ENCODE measurements at places on chromosomes 6 and 20. TPM values are rescaled to one million over a fixed set of nuclear protein-coding genes. Genes with fewer than 3 reads are reported as not detected.

GRCh38 chr6:31795616-31796298 is at the start of gene VARS1:
VARS1 (minus strand) TSS chr6:31795752; CDS start chr6:31795217, 535 bp downstream.
- peak within 1 kb of the TSS; percentile 98 for H3K4me3 ChIP-seq
- DNase-seq = peak; percentile 94
- peaks cover 54% of the 10 kb centered on the region for H3K4me1 ChIP-seq

Gene DOK5
- 1.2 TPM for total RNA-seq

Gene SLC32A1
- total RNA-seq = 0.12 TPM

DNA sequence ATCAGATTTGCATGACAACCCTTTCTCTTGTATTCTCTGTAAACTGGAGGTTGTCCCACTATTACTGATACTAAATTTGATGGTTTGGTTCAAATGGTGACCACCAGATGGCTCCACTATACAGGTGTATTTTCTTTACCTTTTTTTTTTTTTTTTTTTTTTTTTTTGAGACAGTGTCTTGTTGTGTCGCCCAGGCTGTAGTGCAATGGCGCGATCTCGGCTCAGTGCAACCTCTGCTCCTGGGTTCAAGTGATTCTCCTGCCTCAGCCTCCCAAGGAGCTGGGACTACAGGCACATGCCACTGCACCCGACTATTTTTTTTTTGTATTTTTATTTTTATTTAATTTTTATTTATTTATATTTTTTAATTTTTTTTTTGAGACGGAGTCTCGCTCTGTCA is 6.6 kb upstream of the WTAP start:
- H3K27ac ChIP-seq = no peak overlapping the region
- peaks cover 7% of the 10 kb centered on the region for H3K36me3 ChIP-seq
- H3K4me1 ChIP-seq = peaks cover 24% of the 10 kb centered on the region
- no peak overlapping the region for H3K4me3 ChIP-seq
- peak; percentile 40 for DNase-seq

GRCh38 chr6:118812970-118813369 is 81.0 kb upstream of the ASF1A start:
- H3K4me3 ChIP-seq = no peak overlapping the region
- no peak for DNase-seq
- H3K36me3 ChIP-seq = peaks cover 5% of the 10 kb centered on the region
- no peak overlapping the region for H3K27ac ChIP-seq
- H3K27me3 ChIP-seq = no peaks in the 10 kb centered on the region

DNA sequence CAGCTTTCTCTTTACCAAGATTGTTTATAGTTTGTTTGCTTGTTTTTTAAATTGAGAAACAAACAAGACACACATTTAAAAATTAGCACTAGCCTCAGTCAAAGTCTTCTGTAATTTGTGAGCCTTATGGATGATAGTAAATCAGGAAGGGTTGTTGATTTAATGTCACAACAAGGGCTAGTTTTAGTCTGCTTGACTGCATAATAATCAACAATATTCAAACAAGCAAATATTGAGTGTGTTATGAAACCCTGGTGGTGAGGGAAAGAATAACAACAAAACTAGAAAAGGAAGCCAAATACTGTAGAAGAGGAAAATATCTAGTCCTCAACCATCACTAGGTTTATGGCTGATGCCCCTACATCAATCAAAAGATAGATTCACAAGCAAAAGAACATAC is 228.6 kb downstream of the TBC1D7 start:
- H3K4me1 ChIP-seq = no peaks in the 10 kb centered on the region
- H3K27ac ChIP-seq = no peak overlapping the region
- DNase-seq = no peak
- peaks cover 13% of the 10 kb centered on the region for H3K27me3 ChIP-seq
- no peaks in the 10 kb centered on the region for H3K36me3 ChIP-seq

Gene ZNF322
- total RNA-seq = 13.5 TPM

DNA sequence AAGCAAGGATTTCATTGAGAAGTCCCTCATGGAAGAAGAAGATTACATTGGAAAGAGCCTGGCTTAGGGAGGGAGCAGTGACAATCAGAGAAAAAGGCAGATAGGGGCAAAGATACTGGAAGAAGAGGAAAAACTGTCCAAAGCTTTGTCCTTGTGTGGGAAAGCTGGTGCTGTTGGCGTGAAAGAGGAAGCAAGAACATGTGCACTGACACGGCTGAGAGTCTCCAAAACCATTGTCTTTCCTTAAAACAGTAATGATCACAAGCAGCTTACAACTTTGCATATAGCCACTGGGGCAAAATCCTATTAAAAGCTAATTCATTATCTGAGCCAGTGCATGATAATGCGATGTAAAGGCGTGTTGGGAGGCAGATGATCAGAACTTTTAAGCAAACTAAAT is 85.1 kb upstream of the ESR1 start:
- no peak overlapping the region for H3K27ac ChIP-seq
- no peaks in the 10 kb centered on the region for H3K36me3 ChIP-seq
- no peak overlapping the region for H3K4me3 ChIP-seq
- H3K27me3 ChIP-seq = peaks cover 37% of the 10 kb centered on the region
- peaks cover 47% of the 10 kb centered on the region for H3K4me1 ChIP-seq

DNA sequence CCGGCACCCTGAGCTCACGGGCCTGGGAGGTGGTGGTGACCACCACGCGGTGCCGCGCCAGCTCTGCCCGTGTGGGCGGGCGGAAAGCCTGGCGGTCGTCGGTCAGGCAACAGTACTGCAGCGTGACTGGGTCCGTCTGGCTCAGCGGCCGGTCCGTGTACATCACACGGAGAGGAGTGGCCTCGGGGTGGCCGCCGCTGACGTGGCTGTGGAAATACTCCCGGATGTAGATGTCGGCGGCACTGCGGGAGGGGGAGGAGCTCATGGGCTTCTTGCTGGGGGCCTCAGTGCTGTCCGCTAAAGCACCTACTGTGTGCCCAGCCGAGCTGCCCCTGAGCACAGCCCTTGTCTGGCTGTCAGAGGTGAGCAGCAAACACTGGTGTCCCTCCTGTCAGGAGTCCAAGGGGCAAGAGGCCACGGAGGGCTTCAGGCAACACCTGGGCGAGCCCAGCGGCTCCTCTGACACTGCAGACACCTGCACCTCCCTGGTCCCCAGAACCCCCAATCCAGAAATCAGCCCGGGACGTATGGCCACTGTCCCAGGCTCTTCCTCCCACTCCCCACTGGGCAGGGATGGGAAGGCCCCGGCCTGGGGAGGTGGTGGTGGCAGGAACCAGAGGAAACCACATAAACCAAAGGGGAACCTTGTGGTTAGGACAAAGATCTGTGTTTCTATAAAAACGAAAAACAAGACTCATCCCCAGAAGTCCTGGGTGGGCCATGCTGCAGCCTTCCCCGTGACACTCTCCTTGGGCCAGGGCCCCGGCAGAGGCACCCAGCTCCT is 6.5 kb downstream of the HELZ2 start:
- DNase-seq = peak; percentile 70
- H3K27ac ChIP-seq = peak overlapping the region; percentile 70
- peak overlapping the region; percentile 83 for H3K4me3 ChIP-seq
- peaks cover 13% of the 10 kb centered on the region for H3K4me1 ChIP-seq
- no peaks in the 10 kb centered on the region for H3K27me3 ChIP-seq
- H3K36me3 ChIP-seq = no peaks in the 10 kb centered on the region

Measured in activated T-cell treated with anti-CD3 and anti-CD28 coated beads, Interleukin-2, amount 50 U/mL, for 72 hours (primary cell).